ENCODE measurements at places on chromosomes 5 and 9. TPM values are rescaled to one million over a fixed set of nuclear protein-coding genes. Genes with fewer than 3 reads are reported as not detected.
A peak's percentile ranks its signal among the peaks of the same experiment; 100 is the strongest.

GRCh38 chr5:148381906-148382305, 1.9 kb upstream of the FBXO38 start:
- DNase-seq = peak; percentile 48

- DNase-seq = no peak
Observed at GRCh38 chr9:107174441-107174840, 108.6 kb upstream of the RAD23B start.

DNA sequence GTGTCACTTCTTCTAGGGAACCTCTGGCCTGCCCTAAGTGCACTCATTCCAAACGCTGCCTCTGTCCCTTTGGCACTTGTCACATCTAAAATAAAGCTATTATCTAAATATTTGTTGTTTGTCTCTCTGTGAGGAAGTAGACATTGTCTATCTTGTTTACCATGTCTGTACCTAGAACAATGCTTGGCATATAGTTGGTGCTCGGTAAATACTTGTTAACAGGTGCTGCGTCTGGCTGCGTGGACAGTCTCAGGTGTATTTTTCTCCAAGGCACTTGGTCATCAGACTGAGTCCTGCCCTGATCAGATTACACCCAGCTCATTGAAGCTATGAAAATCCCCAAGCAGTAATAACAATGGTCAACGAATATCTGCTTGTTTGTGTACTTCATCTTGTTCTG, 174.9 kb upstream of the SMIM23 start:
- no peak for DNase-seq

DNA sequence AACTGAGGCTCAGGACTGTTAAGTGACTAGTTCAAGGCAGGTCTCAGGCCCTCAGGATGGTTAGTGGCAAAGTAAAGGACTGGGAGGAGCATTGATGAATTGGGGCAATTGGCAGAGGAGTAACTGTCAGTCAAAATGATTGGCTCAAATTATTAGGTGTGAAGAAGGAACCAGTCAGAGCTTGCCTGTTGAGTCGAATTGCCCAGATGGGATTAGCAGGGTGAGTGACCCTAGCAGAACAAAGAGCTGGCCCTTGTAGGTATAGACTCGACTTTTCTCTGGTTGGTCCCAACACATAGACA, 2.6 kb upstream of the NSD1 start:
- no peak for DNase-seq

DNA sequence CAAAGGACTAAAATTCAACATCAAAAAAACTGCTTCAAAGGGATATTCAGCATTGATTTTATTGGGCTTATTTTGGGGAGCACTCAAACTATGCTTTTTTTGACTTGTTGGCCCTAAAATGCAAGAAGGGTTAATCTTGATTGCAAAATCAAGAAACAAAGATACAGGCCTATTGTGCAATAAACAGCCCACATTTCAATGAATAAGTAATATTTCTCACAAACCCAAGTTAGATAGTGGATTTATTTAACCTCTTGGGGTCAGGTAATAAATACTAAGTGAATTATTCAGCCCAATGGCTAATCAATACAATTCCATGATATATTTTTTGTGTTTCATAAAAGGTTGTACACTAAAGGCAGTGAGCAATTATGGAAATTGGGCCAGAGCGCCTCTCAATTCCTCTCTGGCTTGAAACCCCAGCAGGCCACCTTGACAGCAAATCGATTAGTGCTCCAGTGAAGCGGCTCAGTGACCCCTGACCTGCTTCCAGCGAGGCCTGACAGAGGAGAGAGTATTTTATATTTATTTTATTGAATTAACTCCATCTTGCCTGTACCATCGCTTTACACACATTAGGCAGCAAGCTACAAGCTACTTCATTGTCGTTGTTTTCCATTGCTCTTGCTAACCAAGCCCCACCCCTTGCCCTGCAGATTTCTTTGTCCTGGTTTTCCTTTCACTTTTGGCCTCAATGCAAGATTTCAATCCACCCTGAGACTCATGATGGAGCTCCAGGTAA, 65.5 kb downstream of the EBF1 start:
- DNase-seq = no peak

- DNase-seq = no peak
Observed at GRCh38 chr9:116304761-116305160, 151.2 kb downstream of the PAPPA start.

DNA sequence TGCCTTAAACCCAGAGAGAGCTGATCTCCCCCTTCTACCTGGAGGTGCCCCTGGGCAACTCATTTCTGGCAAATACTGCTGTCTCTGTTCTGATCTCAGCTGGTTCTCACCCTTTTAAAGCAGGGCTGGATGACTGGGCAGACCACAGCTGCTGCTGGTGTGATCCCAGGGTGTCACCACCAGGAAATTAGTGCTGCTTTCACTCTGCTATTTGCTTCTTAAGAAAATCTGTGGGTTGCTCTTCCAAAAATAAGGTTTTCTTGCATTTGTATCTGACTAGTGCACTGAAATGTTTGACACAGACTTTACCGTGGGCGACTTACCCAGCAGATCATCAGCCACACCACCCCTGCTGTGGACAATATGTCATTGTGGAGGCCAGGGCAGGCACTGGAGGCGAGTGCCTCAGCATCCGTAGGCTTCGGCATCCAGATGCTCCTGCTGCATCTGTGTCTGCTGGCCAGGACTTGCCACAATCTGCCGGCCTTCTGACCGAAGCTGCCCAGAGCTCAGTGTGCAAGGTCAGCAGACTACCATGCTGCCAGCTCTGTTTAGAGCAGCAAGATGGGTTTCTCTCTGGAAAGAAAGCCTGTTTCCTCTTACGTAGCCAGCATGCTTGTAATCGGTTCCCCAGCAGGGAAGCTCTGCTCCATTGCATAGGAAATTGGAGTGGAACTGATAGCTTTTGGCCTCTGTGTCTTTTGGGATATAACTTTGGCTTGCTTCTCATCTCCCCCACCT, 13.6 kb downstream of the ARHGAP26 start:
- no peak for DNase-seq

DNA sequence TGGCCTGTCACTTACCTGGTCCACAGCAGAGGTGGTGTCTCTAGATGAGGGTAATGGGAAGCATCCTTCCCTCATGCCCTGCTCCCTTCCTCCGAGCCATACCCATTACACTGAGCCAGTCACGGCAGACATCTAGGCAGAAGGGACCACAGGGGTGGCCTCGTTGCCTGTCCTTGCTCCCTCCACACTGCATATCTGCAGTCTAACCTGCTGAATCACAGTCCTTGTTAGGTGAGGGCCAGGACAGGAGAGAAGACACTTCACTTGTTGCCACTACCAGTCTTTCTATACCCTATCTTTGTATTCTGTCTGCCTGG, 18.4 kb upstream of the SPINK4 start:
- DNase-seq = no peak

DNA sequence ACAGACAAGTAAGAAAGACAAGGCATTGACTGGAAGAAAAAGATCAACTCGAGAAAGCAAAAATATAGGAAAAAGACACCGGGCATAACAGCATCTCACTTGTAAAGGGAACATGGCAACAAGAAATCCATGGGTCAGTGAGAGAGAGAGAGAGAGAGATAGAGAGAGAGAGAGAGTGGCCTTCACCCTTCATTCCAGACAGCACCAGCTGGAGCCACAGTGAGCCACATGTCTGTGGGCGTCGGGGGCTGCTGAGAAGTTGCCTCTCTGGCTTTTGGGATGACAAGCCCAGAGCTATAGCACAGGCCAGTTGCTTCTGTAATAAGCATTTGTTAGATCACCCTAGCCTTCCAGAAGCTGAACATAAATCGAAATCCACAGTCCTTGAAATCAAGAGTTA, 20.3 kb upstream of the ENC1 start:
- DNase-seq = no peak

GRCh38 chr5:107518616-107519015, 152.1 kb downstream of the EFNA5 start:
- DNase-seq = no peak

GRCh38 chr5:150595466-150596031, 44.9 kb upstream of the SYNPO start:
- no peak for DNase-seq

DNA sequence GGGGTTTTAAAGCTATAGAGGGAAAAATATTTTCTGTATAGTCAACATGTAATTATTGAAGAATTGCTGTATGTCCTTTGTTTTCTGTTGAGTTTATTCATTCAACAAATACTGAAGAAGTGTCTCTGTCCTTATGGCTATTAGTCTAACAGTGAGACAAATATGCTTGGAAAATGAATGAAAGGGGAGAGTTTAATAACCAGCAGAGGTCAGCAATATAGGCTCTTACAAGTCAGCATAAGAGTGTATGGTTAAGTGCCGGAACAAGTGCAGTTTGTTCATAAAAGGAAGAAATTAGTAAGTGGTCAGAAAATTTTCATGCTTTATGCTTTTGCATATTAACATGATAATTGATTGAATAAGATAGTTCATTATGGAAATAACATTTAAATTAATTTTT, 3.6 kb downstream of the SCAMP1 start:
- no peak for DNase-seq

GRCh38 chr9:101434998-101435397, 576 bp downstream of the ALDOB start:
- DNase-seq = no peak

- DNase-seq = no peak
Observed at GRCh38 chr5:163658702-163659567, 153.5 kb downstream of the MAT2B start.

DNA sequence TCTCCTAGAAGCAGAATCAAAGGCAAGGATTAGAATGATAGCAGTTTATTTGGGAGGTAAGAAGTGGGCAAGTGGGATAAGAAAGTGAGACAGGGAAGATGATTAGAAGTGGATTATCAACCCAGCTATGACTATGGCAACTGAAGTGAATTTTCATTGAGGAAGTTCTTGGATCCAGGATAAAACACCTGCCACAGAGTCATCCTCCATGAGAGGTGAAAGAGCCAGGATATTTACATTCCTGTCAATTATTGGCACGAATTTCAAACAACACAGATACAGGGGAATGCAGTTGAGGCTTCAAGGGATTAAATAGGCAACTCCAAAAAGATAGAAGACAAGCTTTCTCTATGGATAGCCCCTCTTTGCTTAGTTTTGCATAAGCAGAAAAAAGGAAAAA, 31.8 kb upstream of the ZNF366 start:
- no peak for DNase-seq

DNA sequence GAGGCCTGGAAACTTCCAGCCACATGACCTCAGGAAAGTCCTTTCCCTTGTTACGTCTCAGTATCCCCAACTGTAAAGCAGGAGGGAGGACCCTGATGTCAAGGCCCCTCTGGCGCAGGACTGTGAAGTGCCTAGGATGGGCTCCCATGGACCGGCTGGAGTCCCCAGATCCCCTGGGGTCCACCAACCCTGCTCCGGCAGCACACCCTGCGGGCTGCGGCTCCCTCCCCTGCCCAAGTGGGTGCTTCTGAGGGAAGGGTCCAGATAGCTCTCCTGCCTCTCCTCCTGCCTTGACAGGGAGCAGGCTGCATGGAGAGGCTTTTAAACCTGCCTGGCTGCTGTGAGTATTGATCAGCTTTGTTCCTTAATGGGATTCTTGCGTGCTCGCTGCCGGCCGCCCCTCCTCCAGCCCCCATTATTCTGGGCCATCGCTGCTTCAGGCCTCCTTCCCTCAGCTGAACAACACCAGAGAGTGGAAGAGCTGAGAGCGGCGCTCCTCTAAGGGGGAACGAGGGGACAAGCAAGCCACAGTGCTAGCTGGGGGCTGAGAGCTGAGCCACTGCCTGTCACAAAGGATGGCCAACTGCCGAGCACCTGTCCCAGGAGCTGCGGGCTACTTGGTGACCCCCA, 25.6 kb upstream of the NTNG2 start:
- DNase-seq = no peak

DNA sequence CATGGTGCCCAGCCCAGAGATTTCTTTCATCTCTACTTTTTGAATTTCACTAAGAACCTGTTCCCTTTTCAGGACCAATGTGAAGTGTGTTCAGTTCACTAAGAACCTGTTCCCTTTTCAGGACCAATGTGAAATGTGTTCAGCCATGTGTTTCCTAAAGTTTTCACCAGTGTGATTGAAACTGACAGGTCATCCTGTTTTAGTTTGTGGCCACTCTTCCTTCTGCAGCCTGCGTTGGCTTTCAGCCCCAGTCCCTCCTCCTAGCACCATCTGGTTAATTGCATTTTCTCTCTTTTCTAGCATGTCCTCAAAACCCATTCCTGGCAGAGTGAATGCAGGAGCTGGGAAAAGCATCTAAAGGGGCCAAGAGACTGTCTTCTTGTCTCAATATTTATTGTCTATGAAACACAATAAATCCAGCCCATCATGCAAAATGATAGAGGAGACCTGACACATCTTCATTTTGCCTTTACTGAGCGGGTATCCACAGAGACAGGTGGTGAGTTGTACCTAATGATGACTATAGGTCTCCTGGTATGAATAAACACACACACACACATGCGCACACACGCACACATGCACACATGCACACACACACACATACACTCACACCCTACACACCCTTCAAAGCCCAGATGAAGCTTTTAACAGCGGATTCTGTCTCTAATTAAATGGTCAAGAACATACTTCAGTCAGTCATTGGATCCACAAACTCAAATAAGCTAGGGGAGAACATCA, 6.1 kb upstream of the PANK3 start:
- no peak for DNase-seq

DNA sequence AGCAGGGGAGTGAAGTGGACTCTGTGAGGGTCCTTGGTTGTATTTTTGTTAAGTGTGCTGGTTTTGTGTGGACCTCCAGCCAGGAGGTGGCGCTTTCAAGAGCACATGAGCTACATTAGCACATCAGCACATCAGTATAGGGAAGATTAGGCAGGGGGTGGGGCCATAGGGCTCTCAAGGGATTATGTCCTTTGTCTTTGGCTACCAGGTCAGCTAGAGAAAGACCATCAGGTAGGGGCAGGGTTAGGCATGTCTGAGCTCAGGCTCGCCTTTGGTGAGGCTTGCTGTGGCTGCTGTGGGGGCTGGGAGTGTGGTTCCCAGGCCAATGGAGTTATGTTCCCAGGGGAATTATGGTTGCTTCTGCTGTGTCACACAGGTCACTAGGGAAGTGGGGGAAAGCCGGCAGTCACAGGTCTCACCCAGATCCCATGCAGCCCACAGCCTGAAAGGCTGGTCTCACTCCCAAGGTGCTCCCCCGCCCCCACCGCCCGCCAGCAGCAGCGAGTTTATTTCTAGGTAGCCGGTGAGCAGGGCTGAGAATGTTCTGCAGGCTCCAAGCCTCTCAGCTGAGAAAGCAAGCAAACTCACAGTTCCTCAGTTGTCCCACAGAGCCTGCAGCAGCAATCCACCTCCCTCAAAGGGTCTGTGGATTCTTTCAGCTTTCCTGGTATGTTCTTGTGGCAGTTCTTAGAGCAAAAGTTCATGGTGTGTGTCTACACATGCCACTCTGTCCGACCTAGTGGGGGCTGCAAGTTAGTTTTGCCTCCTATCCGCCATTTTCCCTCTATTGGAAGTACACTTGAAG, 13.7 kb downstream of the OR1J1 start:
- DNase-seq = no peak

GRCh38 chr5:158874343-158874742, 225.4 kb downstream of the EBF1 start:
- no peak for DNase-seq

The SLC22A5 gene
- total RNA-seq = 7.1 TPM

The DDX4 gene
- under 0.01 TPM for total RNA-seq

The CTSV gene
- 17.4 TPM for total RNA-seq

The LCN15 gene
- total RNA-seq = not detected

The FRMPD1 gene
- total RNA-seq = under 0.01 TPM

The STRBP gene
- total RNA-seq = 15.0 TPM

The CNTRL gene
- total RNA-seq = 5.0 TPM

The RNF183 gene
- total RNA-seq = 0.38 TPM

The NOL8 gene
- 15.7 TPM for total RNA-seq

The WDR36 gene
- 55.3 TPM for total RNA-seq

The MYMK gene
- not detected for total RNA-seq

The SLC6A19 gene
- not detected for total RNA-seq

The TAL2 gene
- total RNA-seq = not detected

The STKLD1 gene
- under 0.01 TPM for total RNA-seq

The LECT2 gene
- total RNA-seq = not detected

The CEP72 gene
- total RNA-seq = 6.8 TPM

The GRM6 gene
- not detected for total RNA-seq
